ENCODE measurements at places on chromosomes 11 and 22.

GRCh38 chr11:111729831-111730311, 36.3 kb downstream of the PPP2R1B start:
- no peak for DNase-seq

GRCh38 chr22:41746567-41747400, 47.5 kb downstream of the MEI1 start:
- peak; percentile 80 for DNase-seq

- no peak for DNase-seq
These were observed 219.9 kb downstream of the CASP12 start for GRCh38 chr11:104678408-104678807.

- no peak for DNase-seq
These were observed 8.0 kb upstream of the IL2RB start for GRCh38 chr22:37157516-37158285.

DNA sequence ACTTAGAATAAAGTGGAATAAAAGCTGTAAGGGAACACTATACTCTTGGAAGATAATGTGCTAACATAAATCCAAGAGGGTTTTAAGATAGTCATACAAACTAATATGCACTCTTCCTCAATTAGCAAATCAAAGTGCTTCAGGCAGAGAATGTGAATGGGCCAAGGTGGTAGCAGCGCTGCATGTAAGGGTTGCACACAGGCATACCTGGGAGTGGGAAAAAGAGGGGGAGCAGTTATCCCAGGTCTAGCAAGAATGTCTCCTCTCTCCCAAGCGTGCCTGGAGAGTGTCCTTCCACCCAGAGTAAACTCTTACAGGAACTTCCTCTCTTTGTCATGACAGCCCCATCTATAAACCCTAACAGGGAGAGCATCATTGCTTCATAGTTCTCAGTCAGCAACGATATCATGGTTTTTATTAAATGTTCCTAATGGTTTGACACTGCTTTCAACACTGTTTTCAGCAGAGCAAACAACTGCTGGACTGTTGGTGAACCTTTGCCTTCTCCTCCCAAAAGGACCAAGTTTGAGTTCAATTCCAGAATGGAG, 61.6 kb downstream of the SYTL2 start:
- peak; percentile 24 for DNase-seq

DNA sequence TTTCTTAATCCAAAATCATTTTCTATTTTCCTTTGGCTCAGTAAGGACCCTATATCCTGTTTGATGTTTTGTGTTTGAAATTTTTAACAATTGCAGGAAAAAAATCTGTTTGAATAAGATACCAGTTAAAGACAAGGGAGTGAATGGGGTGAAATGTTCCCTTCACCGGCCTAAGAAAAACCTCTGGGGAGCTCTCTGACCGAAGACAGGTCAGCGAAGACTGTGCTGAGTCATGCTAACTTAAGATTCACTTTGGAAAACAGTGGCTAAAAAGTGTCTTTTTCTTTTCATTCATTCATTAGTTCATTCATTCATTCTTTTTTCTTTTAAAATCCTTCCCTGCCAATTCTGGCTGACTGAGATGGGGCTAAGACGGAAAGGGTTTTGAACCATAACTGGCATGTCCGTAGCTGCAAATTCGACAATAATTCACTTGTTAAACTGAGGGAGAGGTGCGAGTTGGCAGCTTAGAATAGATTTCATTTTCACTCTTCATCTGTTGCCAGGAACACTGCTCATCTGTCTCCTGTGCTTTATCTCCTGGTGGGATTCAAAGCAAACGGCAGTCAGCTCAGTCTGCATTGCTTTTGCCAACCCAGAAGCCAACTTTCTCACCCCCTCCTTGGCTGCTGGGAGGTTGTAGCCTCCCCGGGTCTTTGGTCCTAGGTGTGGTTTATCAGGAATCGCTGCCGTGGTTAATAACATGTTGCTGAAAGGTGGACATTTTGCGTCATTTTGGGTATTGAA, 434.0 kb upstream of the LARGE1 start:
- DNase-seq, result no peak

DNA sequence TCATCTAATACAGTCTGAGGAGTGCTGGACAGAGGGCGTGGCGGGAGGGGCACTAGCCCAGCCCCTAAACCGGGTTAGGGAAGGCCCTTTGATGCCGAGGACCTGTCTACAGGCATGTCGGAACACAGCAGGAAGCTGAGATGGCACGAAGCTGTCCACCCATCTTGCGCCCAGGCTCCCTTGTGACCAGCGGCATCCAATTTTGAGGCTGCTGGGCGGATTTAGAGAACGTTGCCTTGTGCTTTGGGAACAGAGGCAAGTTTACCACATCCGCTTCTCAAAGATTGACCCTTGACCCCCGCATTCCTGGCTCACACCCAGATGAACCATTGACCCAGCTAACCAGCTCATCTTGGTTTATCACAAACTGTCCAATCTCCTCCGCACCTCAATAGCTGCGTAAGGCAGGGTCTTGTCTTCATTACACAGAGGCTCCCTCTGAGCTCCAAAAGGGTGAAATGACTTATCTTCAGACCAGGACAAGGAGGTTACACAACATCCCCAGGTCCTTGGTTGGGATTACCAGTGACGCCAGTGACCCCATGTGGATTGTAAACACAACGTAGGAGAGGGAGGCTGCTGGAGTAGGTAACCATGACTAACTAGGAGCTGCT, 4.5 kb downstream of the FAM83F start:
- DNase-seq, result peak; percentile 60

GRCh38 chr22:42379966-42380537, 52.2 kb downstream of the NFAM1 start:
- no peak for DNase-seq

GRCh38 chr11:95968585-95968984, 44.7 kb upstream of the MTMR2 start:
- DNase-seq, result peak; percentile 14

DNA sequence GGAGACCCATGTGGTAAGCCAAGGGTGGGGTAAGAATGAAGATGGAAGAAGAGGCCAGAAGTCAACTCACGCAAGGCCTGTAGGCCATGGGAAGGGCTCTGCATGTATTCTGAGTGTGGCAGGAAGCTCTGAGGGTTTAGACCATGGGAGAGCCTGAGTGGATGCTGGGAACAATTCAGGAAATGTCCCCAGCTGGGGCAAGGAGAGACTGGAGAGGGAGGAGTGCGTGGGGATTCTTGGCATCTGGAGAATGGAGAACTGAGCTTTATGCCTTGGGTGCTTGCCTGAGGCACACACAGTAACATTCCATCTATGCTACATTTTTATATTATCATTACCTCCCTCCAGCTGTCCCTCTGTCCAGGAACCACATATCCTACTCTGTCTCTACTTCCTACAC, 50.4 kb upstream of the CD82 start:
- no peak for DNase-seq

DNA sequence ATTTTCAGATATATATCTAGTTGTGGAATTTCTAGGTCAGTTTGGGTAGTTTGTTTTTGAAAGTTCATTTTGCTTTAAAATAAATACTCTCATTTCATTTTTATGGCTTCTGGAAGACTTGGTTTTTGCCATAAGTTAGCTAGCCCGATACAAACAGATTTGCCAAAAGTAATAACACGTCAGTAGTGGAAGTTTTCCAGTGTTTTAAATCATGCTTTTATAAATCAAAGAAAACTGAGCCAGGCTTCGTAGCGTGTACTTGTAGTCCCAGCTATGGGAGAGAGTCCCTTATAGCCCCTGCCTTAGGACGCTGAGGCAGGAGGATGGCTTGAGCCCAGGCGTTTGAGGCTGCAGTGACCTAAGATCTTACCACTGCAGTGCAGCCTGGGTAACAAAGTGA, 21.7 kb upstream of the MICALL1 start:
- DNase-seq, result no peak

GRCh38 chr22:36976606-36977005, 42.6 kb downstream of the TST start:
- DNase-seq, result no peak

GRCh38 chr11:23767576-23767975, 729.3 kb upstream of the LUZP2 start:
- no peak for DNase-seq

DNA sequence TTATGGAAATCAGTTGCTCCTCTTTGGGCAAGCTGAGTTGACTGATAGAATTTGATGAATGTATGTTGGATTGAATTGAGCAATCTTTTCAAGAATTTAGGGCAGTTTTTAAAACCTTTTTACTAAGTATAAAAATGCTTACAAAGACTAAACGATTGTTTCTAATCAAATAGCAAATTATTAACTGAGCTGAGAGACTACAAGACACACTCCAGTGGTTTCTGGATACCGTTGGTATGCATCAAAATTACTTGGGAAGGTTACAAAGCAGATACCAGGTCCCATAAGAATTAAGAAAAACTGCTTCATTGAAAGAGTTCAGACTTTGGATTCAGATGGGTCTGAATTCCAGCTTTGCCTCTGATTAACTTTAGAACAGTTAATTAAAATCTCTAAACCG, 721.4 kb downstream of the FAM181B start:
- DNase-seq, result no peak

DNA sequence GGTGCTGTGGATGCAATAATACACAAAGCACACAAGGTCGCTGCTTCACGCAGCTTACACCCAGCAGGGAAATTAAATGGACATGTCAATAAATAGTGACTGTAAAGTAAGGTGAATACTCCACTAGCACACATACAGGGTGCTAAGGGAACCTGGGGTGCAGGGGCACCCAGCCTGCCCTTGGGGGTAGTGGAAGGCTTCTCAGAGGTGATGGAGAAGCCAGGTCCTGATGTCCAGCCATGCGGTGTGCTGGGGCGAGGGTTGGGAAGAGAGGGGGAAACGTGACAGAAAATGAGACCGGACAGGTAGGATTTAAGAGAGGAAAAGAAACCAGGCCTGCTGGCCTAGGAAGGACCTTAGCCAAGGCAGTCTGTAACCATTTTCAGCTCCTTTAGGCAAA, 200.5 kb downstream of the GRIK4 start:
- no peak for DNase-seq

DNA sequence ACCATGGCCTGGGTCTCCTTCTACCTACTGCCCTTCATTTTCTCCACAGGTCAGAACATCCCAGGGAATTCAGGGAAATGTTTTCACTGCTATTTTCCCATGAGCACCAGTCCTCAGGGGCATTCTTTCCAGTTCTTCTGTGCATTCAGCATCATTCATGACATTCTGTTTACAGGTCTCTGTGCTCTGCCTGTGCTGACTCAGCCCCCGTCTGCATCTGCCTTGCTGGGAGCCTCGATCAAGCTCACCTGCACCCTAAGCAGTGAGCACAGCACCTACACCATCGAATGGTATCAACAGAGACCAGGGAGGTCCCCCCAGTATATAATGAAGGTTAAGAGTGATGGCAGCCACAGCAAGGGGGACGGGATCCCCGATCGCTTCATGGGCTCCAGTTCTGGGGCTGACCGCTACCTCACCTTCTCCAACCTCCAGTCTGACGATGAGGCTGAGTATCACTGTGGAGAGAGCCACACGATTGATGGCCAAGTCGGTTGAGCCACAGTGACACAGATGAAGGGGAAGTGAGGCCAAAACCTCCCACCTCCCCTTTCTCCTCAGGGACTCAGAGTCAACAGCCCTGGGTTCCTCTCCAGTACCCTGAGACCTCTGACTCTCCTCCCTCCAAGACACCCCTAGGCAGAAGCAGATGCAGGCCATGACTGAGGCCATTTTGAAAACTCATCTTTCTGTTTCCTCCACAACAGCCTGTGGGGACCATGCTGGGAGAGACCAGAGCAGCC, 15.9 kb upstream of the IGLL5 start:
- DNase-seq, result peak; percentile 68

GRCh38 chr11:13261591-13262061, 16.0 kb upstream of the BMAL1 start:
- no peak for DNase-seq

- DNase-seq, result no peak
These were observed 11.2 kb downstream of the KCNQ1OT1 start for GRCh38 chr11:2688381-2689231.

GRCh38 chr11:76307396-76307795, 73.5 kb downstream of the THAP12 start:
- no peak for DNase-seq

- no peak for DNase-seq
These were observed 33.5 kb downstream of the CHRDL2 start for GRCh38 chr11:74697722-74698121.

- DNase-seq, result peak; percentile 34
These were observed 36.2 kb downstream of the LIF start for GRCh38 chr22:30210235-30210909.

- DNase-seq, result no peak
These were observed 48.5 kb upstream of the SOX6 start for GRCh38 chr11:16404781-16405285.

GRCh38 chr11:27011560-27012233, 17.8 kb downstream of the FIBIN start:
- DNase-seq, result no peak

DNA sequence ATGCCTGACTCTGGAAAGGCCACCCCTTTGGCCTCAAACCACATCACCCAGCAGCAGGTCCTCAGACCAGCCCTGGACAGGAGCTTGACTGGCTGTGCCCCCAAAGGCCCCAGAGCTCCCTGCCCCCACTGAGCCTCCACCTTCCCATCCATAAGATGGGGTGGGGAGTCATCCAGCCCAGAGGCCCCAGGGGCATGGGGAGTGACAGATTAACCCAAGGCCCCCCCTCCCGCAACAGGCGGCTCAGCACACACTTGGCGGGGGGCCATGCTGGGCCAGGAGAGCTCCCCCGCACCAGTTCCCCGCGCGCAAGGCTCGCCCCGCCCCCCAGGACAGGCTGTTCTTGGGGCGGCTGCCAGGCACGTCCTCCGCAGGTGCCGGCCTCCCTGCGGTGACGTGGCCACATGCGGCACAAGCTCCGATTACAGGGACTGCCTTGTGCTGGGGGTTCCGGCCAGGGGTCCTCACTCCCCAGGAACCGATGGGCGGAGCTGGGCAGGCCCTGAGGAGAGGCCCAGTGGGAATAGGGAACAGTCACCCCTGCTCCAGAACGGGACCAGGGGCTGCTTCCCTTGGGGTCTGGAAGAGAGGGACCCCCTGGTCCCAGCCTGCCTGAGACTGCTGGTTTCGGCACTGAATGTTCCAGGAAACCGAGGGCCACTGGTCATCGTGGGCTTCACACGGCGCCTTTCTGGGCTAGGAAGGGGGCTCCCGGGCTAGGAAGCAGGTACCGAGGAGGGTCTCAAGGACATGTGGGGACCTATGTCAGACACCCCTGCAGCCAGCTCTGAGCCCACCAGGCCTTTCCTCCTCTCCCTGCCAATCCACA, 5.1 kb upstream of the CDKN1C start:
- no peak for DNase-seq

DNA sequence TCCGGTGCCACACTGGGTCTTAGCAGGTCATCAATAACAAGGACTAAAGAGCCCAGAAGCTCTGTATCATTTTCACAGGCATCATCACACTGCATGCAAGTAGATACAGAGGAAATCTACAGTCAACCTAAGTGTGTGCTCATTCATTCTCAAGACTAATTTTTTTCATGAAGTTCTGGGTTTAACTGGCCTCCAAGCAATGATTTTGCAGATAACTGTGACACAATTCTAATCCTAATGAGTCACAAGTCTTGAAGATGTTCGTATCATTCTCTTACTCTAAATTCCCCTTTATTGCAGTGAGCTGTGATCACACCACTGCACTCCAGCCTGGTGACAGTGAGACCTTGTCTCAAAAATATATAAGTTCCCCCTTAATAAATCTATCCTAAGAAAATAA, 2.5 kb downstream of the OR52W1 start:
- peak; percentile 77 for DNase-seq

Measured in NB4 (cell line).